Activated T-cell treated with anti-CD3 and anti-CD28 coated beads, Interleukin-2, amount 50 U/mL, for 72 hours (primary cell): ENCODE measurements at places on chromosomes 2 and 18.

DNA sequence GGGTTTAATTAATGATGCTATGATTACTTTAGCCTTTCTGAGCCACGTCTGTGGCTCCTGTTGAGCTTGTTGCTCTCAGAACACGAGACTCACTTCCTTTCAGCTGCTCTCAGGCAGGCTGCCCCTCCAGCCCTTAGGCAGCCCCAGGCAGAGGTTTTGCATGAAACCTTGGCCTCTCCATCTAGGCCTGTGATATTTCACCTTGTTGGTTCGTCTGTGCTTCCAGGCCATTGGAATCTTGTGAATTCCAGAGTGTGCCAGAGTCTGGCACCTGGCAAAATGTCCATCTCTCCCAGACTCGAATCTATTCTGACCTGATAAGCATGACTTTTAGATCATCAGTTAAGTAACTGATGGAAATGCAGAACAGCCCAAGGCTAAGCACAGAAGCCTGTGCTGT, 254.1 kb downstream of the LOXHD1 start:
- no peak for DNase-seq

DNA sequence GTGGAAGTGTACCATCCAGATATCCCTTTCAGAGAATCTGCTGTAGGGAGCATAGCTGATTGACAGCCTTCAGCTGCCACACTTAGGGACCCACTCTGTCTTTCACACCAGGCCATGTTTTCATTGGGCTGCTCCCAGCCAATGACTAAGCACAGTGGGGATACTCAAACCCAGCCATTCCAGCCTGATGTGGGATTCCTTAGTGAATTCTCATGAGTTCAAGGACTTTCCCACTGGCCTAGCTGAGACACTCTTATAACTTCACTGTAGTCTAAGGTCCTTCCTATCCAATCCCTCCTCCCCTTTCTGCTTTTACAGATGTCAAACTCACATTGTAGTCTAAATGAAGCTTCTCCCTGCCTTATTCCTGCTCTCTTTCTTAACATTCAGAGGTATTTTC, 201.2 kb downstream of the PIK3C3 start:
- DNase-seq = no peak

DNA sequence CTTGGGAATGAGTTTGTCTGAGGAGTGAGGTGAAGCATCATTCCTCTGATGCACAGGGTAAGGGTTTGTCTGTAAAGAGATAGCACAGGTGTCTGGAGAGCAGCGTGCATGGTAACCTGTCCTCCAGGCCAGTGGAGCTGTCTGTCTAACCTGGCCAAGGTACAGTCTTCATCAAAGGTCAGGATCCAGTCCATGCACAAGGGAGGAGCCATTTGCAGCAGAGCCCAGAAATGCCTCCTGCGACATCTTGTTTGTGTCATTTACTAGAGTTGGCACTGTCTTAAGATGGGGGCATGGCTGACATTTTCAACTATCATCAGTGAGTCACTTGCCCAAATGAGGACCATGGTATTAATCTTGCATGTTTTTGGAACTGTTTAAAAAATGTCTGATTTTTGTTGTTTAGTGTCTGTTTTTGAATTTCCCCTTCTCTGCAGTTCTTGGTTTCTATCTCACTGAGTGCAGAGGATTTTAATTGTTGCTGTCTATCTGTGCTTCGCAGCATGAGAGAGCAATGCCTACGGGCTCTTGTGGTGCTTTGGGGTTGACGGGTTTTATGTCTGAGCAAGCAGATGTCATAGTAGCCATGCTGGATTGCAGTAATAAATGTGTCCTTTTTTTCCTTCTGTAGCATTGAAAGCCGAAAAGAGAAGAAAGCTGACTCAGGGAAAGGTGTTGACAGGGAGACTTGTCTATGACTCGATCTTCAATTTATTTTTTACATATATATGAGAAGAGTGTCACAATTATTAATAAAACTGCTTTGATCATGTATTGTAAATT, 91.3 kb downstream of the DPP4 start:
- DNase-seq = no peak

DNA sequence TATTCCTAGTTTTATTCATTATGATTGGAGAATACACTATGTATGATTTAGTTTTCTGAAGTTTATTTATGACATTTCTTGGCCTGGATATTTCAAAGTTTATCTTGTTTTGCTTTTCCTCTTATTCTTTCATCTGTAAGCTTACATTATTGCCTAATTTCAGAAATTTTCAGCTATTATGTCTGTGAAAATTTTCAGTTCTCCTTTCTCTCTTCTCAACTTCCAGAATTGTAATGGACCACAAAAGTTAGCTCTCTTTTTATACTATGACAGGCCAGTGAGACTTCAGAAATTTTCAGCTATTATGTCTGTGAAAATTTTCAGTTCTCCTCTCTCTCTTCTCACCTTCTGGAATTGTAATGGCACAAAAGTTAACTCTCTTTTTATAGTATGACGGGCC, 97.2 kb upstream of the SCN7A start:
- no peak for DNase-seq

- no peak for DNase-seq
These were observed 90.6 kb upstream of the CYP26B1 start for GRCh38 chr2:72238311-72238710.

- no peak for DNase-seq
These were observed 65.9 kb downstream of the KCNF1 start for GRCh38 chr2:10977621-10978020.

GRCh38 chr2:145874466-145874865, 1354.5 kb upstream of the ZEB2 start:
- DNase-seq = no peak

- DNase-seq = no peak
These were observed 1.4 kb downstream of the PPM1G start for GRCh38 chr2:27407798-27408491.

DNA sequence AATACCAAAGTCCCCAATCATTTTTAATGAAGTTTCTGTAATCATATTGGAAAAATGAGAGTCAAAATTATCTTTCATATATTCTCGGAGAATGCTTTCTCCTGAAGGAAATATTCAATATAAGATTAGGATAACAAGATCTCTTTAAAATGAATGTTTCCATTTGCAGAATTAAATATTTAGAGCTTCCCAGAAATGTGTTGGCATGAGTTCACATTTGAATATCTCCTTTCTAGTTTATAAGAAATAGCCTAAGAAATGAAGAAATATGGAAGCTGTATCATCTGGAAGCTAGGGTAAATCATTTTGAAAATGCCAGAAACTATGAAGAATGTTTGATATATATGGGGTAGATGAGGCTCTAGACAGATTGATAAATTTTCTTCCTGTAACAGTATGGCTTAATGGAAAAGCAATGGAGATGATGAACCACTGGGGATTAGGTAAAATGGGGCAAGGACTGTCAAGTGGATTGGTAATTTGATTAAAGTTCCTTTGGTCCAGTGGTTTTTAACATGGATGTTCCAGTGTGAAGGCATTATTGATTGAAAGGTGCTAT, 184.6 kb upstream of the ZNF804A start:
- no peak for DNase-seq

DNA sequence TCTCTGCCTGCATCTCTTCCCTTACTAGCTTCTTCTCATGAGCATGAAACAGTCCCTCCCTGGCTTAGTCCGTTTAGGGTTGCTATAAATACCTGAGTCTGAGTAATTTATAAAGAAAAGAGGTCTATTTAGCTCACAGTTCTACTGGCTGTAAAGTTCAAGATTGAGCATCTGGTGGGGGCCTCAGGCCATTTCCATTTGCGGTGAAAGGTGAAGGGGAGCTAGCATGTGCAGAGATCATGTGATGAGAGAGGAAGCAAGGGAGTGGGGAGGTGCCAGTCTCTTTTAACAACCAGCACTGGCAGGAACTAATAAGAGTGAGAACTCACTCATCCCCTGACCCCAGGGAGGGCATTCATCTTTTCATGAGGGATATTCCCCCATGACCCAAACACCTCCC, 26.8 kb downstream of the RHBDD1 start:
- no peak for DNase-seq

- DNase-seq = no peak
These were observed 141.9 kb downstream of the MGAT5 start for GRCh38 chr2:134395779-134396178.

DNA sequence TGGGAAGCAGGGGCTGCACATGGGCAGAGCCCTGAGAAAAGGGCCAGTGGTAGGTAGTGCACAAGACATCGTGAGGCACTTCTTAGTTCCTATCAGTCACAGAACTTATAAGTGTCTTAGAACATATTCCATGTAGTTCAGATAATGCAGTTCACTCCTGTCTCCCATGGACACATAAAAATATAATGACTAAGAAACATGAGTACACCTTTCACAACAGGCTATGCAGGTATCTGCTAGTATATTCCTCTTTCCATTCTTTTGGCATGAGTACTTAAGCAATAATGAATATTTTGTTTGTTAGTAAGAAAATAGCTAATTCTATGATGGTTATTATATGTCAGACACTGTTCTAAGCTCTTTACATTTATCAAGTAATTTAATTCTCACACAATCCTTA, 808.4 kb downstream of the BCL11A start:
- DNase-seq = no peak

DNA sequence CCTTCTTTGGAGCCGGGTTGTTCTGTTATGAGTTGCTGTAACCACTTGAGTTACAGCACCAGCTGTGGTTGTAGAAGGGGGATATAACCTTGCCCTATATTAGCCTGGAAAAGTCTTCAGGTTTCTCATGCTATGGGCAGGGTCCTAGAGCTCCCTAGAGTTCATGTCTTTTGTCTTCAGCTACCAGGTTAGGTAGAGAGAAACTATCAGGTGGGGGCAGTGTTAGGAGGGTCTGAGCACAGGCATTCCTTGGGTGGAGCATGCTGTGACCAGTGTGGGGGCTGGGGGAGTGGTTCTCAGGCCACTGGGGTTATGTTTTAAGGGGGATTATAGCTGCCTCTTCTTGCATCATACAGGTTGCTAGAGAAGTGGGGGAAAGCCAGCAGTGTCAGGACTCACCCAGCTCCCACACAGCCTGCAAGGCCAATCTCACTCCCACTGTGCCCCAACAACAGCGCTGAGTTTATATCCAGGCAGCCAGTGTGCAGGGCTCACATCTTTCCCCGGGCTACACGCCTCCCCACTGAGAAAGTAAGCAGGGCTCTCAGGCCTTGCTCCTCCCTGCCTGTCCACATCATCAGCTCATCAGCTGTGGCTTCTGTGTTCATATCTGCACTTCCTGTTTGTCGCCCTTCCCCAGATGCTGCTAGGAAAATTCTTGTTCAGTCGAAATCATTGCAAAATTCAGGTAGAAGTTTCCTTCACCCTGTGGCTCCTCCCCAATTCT, 133.8 kb upstream of the NRXN1 start:
- DNase-seq = no peak

GRCh38 chr2:8328217-8328616, 353.6 kb upstream of the ID2 start:
- no peak for DNase-seq

- no peak for DNase-seq
These were observed 1.3 kb downstream of the OSBPL6 start for GRCh38 chr2:178195390-178196166.

GRCh38 chr2:221167561-221167960, 404.5 kb downstream of the EPHA4 start:
- DNase-seq = no peak

GRCh38 chr2:176096243-176096985, 3.2 kb upstream of the HOXD12 start:
- DNase-seq = no peak

DNA sequence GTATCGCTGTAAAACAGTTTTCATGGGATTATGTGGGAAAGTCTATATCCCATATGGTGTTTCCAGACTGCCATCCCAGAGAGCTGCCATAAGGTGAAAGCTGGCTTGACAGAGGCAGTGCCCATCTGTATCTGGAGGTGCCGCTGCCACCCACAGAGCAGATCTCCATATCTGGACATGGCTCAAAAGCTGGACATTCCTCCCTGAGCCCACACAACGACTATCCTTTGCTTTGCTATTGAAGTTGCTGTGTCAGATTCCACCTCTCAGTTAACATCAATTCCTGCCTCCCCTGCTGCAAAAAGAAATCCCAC, 55.2 kb downstream of the RND3 start:
- DNase-seq = no peak

- DNase-seq = no peak
These were observed 71.2 kb downstream of the BCL2L11 start for GRCh38 chr2:111191877-111192276.

DNA sequence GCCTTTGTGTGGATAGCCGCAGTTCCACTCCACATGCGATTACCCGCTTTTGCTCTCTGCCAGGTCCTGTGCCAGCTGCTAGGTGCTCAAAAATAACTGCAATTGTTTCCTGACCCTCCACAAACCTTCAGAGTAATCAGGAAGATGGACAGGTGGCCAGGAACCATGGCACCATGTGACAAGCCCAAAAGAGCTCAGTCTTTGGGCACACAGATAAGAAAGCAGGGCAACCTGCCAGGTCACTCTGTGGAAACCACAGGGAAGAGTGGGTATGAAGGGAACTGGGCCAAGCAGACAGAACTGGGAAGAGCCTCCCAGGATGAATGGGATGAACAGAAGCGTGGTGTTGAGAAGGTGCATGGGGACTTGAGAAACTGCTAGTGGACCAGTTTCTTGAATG, 79.4 kb upstream of the AGAP1 start:
- DNase-seq = no peak

GRCh38 chr2:6730649-6731532, 134.8 kb downstream of the CMPK2 start:
- DNase-seq = no peak

- no peak for DNase-seq
These were observed 173.5 kb downstream of the FMNL2 start for GRCh38 chr2:152508446-152508845.

DNA sequence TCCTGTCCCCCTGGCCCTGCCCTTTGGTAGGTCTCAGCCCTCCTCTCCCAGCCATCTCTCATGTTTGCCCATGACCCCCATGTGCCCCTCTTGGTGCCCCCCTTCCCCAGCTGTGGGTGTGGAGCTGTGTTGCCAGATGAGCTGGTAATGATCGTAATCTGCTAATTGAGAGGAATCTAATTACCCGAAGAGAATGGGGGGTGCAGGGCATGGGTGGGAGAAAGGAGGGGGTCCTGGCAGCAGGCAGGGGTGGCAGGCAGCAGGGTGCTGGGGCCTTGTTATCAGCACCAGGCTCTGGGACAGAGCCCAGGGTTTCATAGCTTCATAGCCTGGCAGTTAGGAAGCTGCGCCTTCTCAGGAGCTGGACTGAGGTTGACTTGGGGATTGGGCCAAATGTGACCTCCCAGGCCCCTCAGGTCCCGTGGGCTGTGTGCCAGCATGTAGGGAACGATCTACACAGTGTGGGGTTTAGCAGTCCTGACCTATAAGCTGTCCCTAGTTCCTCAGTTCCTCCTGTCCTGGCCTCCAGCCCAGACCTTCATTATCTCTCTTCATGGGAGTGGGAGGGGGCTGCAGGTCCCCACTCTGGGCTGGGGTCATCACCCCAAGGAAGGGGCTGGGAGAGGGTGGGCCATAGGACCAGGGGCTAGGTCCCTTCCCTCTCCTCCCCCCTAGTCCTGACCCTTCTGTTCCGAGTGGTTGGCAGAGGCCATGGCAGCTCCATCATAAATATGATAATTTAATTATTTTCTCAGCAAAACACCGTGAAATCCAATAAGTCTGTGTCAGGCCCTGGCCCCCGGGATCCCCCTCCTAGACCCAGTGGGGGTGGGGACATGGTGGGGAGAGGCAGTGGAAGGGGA, 6.5 kb upstream of the ASIC4 start:
- no peak for DNase-seq
